Stimulated activated CD8-positive, alpha-beta memory T cell treated with anti-CD3 and anti-CD28 coated beads, Interleukin-7, amount 100 ng/mL, for 1 hour (primary cell): ENCODE measurements at places on chromosomes 7 and 10.

DNA sequence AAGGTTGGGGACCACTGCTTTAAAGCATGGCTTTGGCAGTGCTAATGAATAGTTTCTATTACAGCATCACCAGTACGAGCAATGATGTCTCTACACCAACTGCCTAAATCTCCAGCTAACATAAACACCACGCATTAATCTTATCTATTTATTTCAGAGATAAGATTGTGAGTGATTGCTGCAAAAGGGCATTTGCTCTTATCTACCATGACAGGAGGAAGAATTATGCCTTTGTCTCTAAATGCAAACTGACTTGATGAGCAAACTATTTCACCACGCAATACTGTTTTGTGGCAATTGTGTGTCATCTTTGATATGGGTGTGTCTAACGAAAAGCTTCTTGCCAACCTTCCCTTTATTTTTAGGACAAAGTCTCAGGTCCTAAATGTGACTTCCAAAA lies 684.9 kb downstream of the SORCS1 start:
- DNase-seq = no peak

- DNase-seq = no peak
Measured at GRCh38 chr10:20142311-20142710, 326.1 kb downstream of the PLXDC2 start.

DNA sequence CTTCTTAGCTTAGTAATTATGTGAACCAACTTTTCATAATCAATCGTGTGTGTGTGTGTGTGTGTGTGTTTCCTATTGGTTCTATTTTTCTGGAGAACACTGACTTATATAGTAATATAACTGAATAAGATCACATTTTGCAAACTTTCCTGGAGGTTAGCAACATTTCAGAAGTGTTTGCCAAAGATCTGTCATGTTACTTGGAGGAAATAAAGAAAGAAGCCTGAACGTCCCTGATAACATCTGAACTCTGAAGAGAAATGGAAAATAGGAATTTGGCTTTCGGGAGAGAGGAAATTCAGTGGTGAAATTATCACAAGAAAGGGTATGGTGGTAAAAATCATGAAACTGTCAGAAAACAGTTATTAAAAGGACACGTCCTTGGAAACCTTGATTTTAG lies 984.4 kb upstream of the AUTS2 start:
- DNase-seq = no peak

- no peak for DNase-seq
Measured at GRCh38 chr7:116670409-116671015, 1.5 kb upstream of the MET start.

GRCh38 chr10:119138346-119139306 lies 26.9 kb downstream of the SFXN4 start:
- DNase-seq = no peak

- no peak for DNase-seq
Measured at GRCh38 chr10:116241642-116242410, 31.2 kb downstream of the GFRA1 start.

DNA sequence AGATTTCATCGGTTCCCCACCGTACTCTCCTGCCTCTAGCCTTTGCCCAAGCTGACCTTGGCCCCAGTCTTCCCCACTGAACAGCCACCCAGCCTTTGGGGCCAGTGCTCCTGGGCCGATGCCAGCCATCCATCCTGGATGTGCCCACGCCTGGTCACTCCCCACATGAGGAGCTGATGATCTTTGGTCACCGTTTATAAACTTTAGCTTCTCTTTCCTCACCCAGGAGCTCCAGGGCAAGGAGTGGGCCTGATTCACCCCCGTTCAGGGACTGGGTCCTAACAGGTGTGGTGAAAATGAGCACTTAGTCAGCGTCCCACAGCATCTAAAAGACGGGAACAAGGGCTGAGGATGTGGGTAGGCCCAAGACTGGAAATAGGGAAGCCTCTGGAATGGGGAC lies 22.9 kb downstream of the GTF2IRD1 start:
- DNase-seq = no peak

DNA sequence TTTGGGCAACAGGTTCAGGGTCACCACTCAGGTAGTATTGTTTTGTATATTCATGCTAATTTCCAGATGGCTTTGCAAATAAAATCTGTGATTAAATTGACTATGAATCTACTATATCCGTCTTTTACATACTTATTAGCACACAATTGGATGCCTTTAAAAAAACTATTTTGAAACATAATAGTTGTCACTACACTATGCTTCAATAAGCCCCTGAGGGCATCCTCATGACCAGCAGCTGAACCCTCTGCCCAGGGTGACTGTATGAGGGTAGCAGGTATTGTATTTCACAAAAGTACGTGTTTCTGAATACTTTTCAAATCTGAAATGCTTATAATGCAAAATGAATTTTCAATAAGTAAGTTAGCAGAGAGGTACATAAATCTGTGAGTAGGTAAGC lies 97.3 kb downstream of the DNAH11 start:
- DNase-seq = no peak

DNA sequence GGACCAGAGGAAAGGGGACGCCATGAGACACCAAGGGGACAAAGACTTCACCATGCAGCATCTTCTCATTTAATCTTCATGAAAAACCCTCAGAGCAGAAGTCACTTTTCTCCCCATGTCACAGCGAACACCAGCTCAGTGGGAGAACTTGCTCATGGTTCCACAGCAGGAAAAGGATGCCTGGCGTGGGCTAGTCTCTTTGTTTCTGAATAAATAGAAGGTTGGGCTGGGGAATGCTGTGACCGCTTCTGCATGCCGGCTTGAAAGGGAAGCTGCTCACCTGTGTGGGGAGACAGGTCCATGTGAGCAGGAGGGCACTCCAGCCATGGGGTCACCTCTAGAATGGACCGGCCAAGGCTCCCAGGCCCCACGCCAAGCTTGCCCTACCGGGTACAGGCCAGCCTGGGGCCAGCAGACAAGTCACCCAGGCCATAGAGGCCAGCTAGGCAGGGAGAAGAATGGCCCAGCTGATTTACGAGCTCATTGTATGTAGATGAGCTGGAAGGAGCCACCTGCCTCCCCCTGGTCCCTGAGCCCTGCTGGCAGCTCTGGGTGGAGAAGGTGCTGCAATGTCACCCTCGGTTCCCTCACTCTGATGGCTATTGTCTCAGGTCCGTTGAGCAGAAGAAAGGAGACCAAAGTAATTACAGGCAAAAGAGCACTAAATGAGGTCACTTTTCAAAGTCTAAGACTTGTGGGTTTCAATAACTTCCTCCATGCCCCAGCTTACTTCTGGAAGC lies 82.0 kb upstream of the PDZD8 start:
- no peak for DNase-seq

DNA sequence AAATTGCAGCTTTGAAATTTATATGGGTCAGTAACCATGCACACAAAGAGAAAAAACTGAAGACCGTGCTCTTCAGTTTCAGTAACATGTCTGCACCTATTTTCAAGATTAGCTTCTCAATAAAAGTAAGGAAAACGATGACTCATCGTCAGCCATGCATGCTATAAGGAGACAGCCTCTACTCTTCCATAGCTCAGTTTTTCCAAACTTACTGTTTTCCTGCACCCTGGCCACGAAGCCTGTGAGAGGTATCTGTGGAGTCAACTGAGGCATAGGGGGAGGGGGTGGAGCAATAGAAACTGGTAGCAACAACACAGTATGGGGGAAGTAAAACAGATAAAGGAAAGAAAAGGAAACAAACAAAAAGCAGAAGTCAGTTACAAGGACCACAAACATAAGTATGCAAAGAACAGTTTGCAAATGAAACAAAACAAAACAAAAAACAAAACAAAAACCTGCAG lies 58.0 kb downstream of the PDSS1 start:
- DNase-seq = no peak

DNA sequence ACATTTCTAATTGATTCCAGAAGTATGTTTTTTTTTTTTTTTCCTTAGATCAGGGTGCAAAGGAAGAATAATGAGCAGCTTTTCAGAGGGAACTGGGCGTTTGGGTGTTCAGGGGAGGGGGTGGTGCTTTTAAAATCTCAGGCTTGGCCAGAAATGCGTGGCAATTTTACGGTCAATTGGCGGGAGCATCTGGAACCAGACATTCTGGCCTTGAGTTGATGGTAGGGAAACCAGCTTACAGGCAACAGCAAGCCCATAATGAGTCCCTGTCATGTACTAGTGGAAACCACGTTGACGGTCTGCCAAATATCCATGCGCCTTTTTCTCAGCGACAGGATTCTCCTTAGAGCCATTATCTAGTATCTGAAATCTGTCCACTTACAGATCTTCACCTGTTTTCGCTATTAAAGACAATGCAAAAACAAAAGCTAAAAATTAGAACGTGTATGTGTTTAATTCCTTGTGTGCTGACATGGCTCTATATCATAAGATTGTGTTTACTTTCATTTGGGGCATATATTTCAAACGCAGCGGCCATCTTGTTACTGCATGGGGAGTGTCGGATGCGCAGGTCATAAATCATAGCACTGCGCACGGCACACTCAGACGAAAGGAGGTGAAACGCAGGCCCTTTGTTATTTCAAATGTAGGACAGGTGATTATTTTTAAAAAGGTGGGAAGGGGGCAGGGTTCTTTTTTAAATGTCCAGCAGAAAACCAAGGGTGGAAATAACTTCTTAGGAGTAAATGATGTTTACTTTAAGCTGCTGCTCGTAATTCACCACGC lies 209.2 kb downstream of the AGMO start:
- DNase-seq = no peak

DNA sequence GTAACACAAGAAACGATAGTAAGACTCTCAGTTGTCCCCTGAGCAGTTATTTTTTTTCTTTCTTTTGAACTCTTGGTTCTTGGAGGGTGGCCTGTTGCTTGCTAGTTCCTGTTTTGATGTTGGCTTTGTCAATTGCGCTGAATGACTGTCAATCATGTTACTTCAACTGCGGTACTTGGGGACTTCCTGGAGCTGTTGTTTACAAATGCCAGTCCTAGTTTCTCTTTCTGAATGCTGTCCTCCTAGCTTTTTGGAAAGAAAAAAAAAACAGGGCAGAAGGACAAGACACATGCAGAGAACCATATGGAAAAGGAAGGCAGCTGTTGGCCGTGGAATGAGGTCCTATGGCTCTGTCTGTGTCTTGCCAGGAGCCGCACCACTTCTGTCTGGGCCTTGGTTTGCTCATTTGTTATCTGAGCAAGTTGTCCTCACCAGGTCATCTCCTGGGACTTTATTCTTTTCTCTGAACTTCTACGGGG lies 7.0 kb upstream of the PDCD4 start:
- no peak for DNase-seq

- DNase-seq = no peak
Measured at GRCh38 chr10:31751051-31751737, 177.4 kb downstream of the ARHGAP12 start.

DNA sequence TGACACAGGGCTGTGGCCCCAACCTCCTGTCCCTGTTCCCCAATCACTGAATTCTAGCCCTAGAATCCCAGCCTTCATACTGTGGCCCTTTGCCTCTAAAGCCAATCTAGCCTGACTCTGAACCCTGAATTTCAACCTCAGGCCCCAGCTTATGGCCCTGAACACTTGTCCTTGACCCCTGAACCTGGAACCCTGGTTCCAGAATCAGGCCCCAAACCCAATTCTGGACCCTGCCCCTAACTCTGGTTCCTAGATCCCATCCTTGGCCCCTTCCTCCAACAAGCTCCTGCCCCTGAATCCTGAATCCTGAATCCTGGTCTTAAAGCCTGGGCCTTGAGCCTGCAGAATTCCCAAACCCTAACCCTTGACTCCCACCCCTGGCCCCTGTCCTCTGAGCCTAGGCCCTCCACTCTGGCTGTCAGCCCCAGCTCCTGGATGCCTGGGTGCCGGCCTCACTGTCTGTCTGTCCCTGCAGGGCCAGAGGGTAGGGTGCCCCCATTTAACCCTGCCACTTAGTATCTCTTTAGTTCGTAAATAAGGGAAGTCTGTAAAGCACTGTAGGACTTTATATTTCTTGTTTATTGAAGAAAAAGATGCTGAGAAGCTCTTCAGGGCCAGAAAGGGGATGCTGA lies 1.3 kb downstream of the INPP5A start:
- no peak for DNase-seq

GRCh38 chr7:34327681-34328080 lies 330.3 kb upstream of the NPSR1 start:
- DNase-seq = no peak

GRCh38 chr10:6929148-6929830 lies 349.2 kb upstream of the PRKCQ start:
- no peak for DNase-seq

DNA sequence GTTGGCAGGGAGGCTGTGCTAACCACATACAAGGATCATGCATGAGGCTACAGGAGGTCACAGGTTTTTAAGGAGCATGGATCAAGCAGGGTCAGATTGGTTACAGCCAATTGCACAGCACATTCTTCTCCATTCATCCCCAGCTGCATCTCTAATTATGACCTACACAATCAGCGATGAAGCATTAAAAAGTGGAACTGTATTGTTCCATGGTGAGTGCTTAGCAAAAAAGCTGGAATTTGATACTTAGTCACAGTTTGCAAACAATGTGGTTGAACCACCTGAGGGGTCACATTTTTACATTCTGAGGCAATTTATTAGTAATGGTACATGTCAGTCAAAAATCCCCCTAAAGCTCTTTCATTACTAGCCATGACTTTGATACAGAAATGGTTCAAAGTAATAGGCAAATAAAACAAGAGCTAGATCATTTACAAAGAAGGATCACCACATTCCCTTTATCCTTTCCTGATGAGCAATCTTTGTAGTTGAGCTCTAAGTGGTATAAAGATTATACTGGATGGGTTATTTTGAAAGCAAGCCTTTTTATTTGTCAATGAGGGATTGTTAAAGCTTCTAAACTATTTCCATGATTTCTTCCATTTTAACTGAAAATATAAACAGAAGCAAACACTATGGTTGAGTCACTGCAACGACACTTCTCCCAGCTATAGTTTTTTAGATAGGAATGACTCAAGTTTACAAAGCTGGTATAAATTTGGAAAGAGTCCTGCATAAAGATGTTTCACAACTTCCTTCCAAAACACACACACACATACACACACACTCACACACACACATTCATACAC lies 217.8 kb upstream of the SEMA3A start:
- no peak for DNase-seq

GRCh38 chr10:2119316-2119715 lies 382.0 kb upstream of the ADARB2 start:
- no peak for DNase-seq

DNA sequence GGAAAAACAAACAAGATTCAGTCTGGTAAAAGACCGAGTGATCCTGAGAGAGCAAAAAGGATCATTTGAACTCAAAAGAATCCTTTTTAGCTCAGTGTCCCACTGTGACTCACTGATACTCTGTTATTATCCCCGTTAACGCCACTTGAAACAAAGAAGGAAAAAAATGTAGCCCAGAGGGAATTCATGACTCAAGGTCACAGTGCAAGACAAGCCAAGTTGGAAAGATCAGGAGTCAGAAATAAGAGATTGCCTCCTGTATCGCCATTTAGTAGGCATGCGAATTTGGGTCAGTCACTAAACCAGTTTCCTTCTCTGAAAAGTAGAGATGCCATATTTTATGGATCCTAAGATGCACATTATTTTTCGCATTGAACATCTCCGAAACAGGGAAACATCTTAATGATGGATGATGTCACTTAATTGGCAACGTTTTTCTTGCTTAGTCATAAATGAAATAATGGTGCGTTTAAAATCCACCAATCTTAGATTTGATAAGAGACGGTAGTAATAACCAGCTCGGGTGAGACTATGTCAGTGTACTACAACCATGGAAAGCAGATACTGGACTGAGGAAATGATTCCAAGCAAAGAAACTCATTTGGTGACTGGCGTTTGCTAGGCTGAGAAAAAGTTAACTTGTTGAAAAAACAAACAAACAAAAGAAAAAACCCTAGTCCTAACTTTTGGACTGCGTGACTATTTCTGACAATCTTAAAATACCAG lies 502.0 kb upstream of the CELF2 start:
- DNase-seq = no peak

GRCh38 chr10:132583456-132583855 lies 45.9 kb downstream of the INPP5A start:
- DNase-seq = no peak
